ENCODE measurements at places on chromosomes 13 and 19.
A peak's percentile ranks its signal among the peaks of the same experiment; 100 is the strongest.

DNA sequence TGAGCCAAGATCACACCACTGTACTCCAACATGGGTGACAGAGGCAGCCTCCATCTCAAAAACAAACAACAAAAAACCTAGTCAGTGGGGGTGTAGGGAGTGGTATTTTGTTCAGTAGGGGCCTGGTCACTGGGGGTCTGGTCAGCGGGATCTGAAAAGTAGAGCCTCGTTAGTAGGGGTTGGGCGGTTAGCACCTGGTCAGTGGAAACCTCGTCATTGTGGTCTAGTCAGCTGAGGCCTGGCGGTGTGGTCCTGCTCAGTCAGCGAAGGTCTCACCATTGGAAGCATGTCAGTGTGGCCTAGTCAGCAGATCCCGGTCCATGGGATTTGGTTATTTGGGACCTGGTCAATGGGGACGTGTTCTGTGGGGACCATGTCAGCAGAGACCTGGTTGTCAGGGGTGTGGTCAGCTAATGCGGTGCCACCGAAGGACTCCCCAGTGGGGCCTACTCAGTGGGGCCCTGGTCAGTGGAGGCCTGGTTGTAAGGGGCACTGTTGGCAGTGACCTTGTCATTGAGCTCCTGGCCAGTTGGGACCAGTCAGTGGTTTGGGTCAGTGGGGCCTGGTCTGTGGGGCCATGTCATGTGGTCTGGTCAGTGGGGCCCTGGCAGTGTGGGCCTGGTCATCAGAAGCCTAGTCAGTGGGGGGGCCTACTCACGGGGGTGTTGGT, 63.0 kb upstream of the TPM4 start:
- no peak for DNase-seq

DNA sequence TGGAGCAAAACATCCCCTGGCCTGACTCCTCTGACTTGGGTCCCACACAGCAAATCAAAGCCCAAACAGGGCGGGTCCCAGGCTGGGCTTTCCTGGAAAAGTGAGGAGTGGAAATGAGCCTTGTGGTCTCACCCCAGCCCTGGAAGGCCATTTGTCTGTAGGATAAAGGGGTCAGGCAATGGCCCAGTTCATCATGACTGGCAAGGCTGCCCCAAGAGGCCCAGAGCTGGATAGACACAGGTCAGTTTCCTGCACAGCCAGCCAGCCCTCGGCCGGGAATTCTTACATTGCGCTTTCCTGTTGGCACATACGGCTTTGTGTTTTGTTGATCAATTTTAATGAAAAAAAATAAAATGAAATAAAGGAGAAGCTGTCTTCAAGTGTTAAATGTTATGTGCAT, 174.3 kb downstream of the TSHZ3 start:
- DNase-seq, result no peak

DNA sequence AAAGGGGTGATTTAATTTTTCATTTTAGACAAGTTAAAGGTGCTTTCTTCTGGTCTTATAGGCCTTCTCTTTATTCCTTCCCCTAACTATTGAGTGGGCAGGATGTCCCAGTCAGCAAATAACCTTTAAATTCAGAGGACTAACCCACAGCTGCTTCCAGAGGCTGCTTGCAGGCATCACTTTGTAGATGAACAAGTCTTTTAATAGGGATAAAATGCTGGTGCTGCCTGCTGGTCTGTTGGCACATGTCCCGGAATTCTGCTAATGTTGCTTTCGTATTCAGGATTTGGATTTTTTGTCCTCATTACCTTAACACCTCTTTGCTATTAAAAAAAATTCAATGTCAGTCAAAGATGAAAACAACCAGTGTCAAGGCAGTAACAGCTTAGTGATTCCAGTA, 132.7 kb upstream of the KL start:
- DNase-seq, result no peak

GRCh38 chr13:80341756-80342370, 937 bp upstream of the SPRY2 start:
- DNase-seq, result no peak

- DNase-seq, result peak; percentile 35
These were observed at the start of gene MTMR6 for GRCh38 chr13:25286969-25287961. MTMR6 (minus strand) TSS chr13:25287488; CDS start chr13:25287247, 241 bp downstream.

DNA sequence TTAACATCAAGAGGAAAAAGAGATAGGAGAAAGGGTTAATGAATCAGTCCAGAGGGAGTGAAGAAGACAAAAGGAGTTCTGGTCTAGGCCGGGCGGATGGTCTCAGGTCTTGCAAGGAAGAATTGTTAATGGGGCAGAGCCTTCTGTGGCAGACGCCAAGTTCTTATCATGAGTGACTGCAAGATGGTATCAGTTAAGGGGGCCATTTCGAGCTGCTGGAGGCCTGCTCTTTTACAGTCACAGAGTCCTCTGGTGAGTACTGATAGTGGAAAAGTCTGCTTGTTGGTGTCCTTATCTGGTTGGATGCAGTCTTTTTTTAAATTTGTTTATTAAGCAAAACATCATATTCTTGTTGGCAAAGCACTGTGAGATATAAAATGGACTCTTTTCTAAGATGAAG, 590.9 kb upstream of the SGCG start:
- DNase-seq, result no peak

DNA sequence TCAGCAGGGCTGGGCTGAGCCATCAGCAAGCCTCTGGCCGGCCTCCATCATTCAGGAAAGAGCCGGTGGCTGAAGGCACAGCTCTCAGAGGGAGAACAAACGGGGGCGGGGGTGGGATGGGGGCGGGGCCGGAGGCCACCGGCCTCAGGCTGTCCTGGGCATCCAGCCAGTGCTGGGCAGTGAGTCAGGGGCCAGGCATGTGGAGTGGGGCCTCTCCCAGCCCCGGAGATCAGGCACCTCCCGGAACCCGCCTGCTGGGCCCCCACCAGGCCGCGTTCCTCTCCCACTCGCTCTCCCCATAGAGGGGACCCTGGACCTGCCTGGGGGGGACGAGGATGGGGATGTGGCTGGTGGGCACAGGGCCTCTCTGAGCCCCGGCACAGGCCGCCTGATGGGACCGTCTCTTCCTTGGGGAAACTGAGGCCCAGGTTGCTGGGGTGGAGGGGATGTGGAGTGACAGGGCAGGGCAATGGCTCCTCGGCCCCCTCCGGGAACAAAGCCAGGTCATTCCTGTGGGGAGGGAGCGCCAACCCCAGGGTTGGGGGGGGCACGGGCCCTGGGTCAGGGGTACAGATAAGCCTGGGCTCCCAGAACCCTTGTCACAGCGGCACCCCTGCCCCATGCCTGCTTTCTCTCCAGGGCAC, 12.9 kb downstream of the SPC24 start:
- DNase-seq, result no peak

GRCh38 chr19:39409208-39410016, 2.8 kb downstream of the ZFP36 start:
- peak; percentile 86 for DNase-seq

DNA sequence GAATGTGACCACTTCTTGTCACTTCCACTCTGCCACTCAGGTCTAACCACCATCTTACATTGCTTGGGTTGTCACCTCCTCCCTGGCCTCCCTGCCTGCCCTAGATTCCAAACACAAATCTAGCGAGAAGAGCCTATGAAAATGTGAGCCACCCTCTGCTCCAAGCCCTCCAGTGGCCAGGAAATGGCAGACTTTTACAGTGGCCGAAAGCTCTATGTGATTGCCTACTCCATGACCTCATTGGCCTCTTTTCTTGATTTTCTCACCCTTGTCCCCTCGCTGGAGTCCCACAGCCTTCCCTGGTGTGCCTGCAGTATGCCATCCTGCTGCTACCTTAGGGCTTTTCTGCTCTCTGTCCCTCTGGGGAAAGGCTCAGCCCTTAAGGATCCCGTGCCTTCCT, 84.2 kb downstream of the LRCH1 start:
- DNase-seq, result no peak

DNA sequence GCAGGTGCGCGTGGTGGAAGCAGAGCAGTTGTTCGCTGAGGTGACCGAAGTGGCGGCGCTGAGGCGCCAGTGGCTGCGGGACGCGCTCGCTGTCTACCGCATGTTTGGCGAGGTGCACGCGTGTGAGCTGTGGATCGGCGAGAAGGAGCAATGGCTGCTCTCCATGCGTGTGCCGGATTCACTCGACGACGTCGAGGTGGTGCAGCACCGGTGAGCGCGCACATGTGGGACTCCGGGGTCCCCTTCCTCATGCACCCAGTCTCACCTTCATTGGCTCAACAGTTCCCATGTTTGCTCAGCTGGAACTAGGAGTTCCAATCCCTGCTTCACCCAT, 46.5 kb downstream of the SPTBN4 start:
- no peak for DNase-seq

DNA sequence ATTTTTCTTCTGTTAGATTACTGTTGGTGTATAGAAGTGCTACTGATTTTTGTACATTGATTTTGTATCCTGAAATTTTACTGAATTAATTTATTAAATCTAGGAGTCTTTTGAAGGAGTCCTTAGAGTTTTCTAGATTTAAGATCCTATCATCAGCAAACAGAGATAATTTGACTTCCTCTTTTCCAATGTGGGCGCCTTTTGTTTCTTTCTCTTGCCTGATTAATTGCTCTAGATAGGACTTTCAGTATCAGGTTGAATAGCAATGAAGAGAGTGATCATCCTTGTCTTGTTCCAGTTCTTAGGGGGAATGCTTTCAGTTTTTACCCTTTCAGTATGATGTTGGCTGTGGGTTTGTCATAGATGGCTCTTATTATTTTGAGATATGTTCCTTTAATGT, 5.6 kb upstream of the CD33 start:
- no peak for DNase-seq

DNA sequence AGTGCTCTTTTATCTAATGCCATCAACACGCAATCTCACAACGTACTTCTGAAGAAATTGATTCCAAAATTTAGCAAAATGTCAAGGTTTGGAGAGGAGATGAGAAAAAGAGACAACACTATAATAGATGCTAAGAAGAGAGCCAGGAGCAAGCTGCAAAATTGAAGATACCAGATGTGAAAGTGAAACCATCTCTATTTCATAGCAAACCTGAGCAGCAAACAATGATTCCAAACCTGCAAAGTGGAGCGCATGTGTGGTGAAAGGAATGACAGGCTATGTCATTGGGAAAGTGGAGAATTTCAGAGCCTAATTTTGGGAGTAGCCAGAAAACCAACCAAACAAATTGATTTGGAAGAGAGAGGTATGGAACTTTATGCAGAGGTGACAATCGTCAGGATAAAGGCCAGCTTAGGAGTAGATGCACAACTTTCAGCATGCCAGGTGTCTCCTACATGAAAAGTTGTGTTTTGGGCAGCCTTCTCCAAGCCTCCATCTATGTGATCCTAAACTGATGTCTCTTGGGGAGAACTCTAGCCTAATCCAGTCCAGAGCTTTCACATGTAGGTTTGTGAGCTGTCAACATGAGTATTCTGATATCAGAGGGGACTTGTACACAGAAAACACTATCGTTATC, 158.4 kb upstream of the FNDC3A start:
- no peak for DNase-seq

- DNase-seq, result no peak
These were observed 423.5 kb upstream of the ATXN8OS start for GRCh38 chr13:69683921-69684686.

- no peak for DNase-seq
These were observed 3.9 kb downstream of the MYO1F start for GRCh38 chr19:8573316-8573715.

DNA sequence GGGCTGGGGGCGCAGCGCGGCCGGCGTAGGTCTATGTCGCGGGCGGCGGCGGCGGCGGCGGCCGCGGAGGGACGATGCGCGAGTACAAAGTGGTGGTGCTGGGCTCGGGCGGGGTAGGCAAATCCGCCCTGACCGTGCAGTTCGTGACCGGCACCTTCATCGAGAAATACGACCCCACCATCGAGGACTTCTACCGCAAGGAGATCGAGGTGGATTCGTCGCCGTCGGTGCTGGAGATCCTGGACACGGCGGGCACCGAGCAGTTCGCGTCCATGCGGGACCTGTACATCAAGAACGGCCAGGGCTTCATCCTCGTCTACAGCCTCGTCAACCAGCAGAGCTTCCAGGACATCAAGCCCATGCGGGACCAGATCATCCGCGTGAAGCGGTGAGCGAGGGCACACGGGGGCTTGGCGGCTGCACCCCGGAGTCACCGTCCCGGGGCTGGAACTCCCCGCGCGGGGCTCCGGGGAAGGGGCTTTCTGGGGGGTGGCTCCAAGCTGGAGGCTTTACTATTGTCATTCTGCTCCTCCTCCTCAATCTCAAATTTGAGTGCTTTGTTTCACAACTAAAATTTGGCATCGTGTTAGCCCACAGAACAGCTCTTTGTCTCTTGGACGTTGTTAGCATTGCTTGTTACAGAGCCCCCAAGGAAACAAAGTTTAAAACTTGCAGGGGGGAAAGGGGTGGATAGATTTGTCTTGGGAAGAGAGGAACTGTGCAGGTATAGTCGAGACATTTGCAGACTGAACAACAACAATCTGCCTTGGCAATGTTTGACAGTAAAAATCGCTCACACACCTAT, 630 bp downstream of the RAP2A start:
- DNase-seq, result no peak

DNA sequence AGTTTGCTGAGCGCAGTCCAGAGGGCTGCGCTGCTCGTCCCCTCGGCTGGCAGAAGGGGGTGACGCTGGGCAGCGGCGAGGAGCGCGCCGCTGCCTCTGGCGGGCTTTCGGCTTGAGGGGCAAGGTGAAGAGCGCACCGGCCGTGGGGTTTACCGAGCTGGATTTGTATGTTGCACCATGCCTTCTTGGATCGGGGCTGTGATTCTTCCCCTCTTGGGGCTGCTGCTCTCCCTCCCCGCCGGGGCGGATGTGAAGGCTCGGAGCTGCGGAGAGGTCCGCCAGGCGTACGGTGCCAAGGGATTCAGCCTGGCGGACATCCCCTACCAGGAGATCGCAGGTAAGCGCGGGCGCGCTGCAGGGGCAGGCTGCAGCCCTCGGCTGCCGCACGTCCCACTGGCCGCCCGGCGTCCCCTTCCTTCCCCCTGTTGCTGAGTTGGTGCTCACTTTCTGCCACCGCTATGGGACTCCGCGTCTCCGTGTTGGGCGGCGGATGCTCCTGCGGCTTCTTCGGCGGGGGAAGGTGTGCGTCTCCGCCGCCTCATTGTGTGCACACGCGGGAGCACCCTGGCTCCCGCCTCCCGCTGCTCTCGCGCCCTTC, 772 bp downstream of the GPC6 start:
- DNase-seq, result no peak

DNA sequence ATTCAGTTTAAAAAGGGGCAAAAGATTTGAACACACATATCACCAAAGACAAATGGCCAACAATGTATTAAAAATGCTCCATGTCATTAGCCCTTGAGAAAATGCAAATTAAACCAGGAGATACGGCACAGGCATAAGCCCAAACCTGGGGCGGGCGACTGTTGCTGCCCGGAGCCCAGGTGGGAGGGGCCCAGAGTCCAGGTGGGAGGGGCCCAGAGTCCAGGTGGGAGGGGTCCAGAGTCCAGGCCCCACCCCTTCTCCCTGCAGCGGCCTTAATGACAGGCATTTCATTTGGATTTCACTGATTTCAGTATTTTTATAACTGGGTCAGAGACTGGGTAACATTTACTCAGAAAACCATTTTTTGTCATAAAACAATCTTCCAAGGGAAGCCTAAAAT, 78.2 kb downstream of the RASA3 start:
- no peak for DNase-seq

- DNase-seq, result no peak
These were observed at the start of gene PLIN4 for GRCh38 chr19:4518345-4519171. PLIN4 (minus strand) TSS chr19:4518486; CDS start chr19:4518272, 214 bp downstream.

GRCh38 chr13:46288570-46289259, 77.0 kb downstream of the LRRC63 start:
- DNase-seq, result no peak
